T1000 (cell line): ENCODE measurements at places on chromosomes 16 and 17.
A peak's percentile ranks its signal among the peaks of the same experiment; 100 is the strongest.

DNA sequence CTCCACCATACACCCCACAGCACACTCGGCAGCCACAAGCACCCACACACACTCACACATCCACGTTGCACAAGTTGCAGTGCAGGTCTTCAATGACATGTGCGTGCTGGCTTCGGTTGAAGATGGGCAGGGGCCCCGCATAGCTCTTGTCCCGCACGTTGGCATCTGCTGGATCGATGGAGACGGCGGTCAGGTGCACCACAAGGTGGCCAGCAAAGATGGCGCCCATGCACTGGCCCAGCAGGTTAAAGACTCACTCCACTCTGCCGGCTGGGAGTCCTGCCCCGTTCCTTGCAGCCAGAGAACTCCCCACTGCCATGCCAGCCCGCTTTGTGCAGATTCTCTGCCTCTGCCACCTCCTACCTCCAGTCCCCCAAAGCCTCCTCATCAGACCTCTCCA lies 7.6 kb upstream of the TPPP3 start:
- no peak for DNase-seq

DNA sequence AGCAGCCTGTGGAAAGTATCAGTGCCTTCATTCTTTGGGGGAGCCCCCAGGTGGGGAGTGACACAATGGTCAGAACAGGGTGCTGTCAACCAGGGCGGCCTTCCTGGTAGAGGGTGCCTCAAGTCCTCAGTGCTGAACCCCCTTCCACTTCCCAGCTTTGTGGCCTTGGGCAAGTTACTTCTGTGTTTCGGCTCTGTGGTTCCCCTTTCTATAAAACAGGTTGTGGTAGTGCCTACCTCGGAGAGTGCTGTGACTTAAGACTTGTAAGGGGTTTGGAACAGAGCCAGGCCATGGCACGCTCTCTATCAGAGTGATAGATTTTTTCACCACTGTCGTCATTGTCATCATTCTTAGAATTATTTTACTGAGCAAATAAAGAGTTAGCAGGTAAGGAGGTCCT lies 141.1 kb downstream of the CCDC182 start:
- DNase-seq = no peak

DNA sequence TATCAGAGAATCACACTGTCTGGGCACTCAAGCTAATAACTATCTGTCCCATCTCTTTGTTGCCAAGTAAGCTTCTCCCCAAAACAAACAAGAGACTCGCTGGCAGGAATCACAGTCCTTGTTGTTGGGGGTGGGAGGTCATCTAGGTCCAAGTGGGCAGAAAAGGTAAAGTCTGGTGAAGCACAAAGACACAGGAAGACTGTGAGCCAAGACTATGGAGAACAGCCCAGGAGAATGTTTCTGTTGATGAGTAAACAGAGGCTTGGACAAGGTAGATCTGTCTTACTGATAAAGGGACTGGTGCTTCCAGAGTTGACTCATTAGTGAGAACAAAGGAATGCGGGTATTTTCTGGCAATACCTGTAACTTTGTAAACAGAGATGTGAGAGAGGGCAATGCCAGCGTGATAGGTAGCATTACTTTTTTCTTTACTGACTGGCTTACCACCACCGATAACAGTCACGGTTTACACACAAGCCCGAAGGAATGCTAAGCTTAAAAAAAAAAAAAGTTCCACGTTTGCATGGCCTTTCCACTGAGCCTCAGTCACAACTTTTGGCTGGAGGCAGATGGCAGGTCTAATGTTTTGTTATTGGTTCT lies 11.5 kb upstream of the MMD start:
- DNase-seq = no peak

- DNase-seq = no peak
These were observed 26.2 kb upstream of the RFFL start for GRCh38 chr17:35089586-35090296.

DNA sequence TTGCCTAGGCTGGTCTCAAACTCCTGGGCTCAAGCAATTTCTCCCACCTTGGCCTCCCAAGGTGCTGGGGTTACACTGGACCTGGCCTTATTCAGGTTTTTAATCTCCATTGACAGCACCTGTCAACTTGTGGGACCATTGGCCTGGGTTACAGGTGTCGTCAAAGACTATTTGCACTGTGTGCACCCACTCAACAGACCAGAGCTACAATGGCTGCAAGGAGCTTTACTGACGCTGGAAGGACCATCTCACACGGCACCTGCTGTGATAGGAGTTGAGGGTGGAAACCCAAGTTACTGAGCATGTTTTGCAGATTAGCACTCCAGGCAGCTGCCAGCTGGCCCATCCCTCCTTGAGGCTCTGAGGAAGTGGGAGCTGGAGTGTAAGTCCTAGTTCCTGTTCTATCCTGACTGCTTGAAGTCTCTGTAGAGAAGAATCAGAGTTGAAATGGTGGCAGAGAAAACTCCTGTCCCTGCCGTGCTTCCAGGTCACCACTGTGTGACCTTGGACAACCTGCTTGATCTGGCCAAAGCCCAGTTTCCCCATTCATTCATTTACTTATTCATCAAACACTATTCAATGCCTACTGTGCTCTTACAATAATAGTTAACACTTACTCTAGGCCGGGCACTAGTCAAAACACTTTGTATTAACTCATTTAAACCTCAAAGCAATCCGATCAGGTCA lies 42.4 kb upstream of the LONP2 start:
- no peak for DNase-seq

GRCh38 chr17:78168903-78169793 lies 767 bp downstream of the SYNGR2 start:
- DNase-seq = peak; percentile 64
